ENCODE measurements at places on chromosomes 2 and 18.

- no peak for DNase-seq
Observed at GRCh38 chr2:130915149-130915548, 78.4 kb downstream of the ARHGEF4 start.

GRCh38 chr18:79591032-79591308 lies 88.6 kb upstream of the CTDP1 start:
- no peak for DNase-seq

DNA sequence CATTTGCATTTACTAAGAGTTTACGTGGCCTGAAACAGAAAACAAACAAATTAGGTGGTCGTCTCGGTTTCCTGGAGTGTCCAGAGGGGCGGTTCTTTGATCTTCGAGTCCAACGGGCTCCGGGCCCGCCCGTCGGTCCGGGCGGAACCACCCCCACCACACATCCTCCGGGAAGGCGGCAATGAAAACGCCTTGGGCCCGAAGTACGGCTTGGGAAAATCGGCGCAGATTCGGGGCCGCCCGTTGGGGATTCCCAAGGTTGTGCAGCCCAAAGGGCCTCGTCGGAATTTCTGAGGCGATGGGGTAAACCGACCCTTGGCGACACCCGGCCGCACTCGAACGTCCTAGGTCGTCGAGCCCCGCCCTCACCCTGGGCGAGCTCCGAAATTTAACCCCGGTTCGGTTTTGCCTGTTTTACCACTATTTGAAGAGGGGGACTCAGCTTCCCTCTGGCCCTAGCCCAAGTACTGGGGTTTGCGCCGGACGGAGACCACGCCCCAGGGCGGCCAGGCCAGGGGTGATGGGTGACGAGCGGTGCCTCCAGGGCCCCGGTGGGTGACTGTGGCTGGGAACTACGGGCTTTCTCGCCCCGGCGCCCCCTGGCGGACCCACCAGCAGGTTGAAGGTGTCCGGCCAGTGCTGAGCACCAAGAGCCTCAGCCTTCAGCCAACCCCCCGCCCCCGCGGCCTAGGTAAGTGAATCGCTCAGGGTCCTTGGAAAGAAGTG lies 1.9 kb upstream of the CFAP53 start:
- DNase-seq, result peak; percentile 69

DNA sequence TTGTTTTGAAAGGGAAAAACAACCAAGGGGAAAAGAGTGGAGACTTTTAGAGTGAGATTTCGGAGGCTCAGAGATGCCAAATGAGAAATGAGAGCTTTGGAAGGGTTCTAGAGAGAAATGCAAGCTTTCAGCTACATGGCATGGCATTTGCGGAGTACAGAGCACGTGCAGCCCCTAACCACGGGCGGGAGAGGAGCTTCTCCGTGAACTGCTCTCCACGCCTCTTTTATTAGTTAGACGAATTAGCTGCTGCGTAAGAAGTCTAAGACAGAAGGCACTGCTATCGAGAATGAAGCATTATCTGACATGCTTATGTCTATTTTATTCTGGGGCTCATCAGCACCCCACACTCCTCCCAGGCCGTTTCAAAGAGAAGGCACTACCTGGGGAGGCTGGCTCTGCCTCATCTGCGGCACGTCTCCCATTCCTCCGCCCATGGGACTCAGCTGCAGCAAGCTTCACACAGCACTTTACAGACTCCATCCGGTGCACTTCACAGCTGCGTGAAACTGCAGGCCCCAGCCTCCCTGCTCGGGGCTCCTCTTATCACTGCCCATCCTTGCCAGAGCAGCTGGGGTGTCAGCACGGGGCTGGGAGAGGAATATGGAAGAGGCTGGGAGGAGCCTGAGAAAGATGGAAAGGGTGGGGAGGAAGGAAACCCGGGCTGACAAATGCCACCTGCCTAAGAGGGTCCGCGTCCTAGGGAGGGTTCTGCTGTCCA lies 207.3 kb upstream of the APCDD1 start:
- DNase-seq, result no peak

DNA sequence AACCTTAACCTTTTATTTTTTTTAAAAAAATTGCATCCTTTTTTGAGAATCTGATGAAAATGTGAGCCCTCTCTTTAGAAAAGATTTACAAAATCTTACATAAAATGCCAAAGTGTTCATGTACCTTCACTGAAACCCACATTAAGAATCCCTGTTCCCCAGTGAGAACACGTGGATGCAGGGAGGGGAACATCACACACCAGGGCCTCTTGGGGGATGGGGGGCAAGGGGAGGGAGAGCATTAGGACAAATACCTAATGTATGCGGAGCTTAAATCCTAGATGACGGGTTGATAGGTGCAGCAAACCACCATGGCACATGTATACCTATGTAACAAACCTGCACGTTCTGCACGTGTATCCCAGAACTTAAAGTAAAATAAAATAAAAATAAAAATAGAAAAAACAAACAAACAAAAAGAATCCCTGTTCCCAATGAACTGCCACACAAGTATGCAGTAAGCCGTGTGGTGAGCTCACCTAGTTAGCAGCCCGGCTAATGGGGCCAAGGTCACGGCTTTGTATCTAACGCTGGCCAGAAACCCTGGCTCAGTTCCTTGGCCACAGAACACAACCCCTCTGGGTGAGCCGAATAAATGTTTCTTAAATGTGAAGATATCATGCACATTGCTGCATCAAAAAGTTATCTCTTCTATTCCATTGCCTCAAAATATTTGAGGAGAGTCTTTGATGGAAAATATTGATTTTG lies 41.4 kb downstream of the CHST9 start:
- DNase-seq, result no peak

- DNase-seq, result no peak
Observed at GRCh38 chr18:63297687-63298399, 21.7 kb downstream of the BCL2 start.

DNA sequence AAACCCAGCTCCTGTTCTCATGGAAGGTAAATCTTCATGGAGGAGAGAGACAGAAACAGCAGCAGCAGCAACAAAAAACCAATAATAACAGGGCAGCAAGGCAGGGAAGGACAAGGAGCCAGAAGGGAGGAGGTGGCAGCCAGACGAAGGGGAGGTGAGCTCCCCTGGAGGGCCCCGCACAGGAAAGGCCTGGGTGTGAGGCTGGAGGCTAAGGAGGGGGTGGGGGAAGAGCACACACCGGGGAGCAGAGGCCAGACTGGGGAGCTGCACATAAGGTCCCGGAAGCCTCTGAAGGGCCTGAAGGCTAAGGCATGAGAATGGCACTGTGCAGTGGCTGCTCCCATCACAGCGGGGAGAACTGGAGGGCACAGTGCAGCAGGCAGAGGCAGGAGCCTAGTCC lies 94.8 kb upstream of the SMAD7 start:
- no peak for DNase-seq

DNA sequence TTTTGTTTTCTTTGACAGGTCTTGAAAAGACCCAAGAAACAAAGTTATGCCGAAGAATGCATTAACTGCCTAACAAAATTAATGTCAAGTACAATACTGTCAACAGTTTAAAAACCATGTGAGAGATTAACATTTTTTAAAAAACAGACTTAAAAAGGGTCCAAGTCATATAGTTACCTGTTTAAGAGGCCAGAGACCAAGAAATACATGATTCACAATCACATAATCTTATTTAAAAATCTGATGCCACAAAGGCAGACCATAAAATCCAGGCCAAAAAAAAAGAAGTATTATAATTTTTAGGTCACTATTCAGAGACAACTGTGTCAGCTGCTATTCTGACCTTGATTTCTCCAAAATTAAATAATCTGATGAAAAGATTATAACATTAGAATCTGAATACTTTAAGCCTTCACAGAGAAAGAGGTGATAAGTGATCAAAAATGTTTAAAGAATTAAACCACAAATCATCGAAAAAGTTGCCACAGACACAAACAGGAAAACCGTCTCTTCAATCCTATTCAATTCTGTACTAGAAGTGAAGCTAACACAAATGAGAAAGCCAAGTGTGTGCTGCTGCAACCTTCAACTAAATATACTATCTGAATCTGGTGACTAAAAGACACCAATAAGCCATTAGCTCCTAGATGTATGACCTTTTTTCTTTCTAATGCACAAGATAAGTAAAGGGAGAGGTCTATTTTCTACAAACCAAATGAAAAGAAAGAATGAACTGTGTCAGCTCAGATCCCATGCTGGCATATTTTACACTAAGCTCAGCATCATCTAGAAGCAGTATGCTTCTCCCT lies 286.0 kb downstream of the ZEB2 start:
- no peak for DNase-seq

DNA sequence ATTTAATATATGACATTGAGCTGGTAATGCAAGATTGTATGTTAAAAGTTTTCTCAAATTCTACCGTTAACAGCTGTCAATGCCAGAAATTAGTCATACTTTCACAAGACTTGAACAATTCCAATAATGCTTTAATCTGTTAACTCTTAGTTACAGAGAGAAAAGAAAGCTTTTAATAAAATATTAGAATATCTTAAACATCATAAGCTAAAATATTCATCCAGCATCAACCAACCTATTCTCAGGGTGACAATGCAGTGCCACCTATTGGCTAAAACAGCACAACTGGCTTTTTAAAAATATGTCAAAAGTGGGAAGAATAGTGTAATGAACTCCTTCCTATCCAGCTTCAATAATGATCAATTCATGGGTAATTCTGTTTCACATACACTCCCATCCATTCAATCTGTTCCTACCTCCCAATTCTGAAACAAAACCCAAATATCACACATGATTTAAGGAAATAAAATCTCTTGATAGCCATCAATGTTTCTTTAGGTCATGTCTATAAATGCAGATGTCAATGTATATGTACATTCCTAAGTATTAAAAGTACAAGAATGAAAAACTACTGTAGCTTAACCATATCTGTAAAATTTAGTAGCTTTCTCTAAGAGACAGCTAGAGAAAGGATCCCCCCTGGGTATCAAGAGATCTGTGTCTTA lies 79.8 kb upstream of the CCDC141 start:
- no peak for DNase-seq

DNA sequence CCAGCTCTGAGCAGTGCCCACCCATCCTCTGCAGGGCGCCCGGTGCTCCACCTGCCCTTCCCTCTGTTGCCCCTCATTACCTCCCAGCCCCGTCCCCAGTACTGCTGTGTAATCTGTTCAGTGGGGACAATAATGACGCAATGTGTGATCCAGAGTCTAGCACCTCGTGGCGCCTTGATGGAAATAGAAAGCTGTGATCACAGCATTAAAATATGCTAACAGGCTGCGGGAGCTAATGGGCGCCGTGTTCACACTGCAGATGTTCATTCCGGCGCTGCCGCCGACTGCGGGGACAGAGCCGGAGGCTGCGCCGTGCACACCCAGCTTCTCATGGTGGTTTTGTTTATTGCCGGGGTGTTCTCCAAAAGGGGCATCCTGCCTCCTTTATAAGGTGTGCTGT lies 235.2 kb downstream of the LDLRAD4 start:
- no peak for DNase-seq
